ENCODE measurements at places on chromosomes 2 and 18.

- DNase-seq = no peak
Measured at GRCh38 chr18:30106356-30106755, 936.2 kb downstream of the DSC3 start.

DNA sequence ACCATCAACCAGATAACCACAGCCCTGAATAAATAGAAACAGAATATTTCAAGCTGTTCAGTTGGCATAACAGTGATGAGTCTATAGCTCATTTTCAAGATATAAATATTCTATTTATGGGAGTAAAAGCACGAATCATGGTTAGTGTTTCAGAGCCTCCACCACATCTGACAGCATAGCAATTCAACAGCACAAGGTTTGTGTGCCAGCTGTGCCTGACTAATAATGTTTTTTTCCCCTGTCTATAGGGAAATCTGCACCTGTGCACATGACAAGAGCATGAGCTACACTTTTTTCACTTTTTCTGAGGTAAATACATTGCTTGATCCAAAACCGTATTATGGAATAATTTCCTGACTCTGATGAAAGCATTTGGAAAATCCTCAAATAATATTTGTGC is 251.3 kb downstream of the RPIA start:
- DNase-seq = no peak

GRCh38 chr2:6008726-6009125 is 316.5 kb downstream of the SOX11 start:
- no peak for DNase-seq

- DNase-seq = no peak
Measured at GRCh38 chr2:13018490-13018889, 301.8 kb downstream of the TRIB2 start.

DNA sequence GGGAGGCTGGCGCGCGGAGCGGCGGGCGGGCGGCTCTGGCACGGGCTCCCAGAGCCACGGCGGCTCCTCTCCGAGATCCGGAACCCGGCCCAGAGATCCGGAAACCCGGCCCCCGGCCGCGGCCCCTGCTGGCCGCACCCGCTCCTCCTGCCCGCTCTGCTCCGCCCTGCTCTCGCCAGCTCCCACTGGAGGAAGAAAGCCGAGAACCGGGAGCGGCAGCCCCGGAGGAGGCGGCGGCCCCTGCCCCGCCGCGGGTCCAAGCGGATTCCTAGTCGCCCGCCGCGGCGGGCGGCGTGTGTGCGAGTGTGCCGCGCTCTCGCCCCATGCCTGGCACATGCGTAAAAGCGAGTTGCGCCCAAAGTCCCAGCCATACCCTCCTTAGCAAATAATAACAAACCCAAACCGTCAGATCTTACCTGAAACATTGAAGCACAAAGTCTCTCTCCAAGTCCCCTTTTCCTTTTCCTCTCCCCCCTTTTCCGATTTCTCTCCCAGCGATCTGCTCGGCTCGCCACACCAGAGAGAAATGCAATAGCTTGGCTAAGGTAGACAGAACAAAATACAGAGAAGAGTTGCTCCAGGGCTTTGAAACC is 108.7 kb upstream of the KCTD1 start:
- peak; percentile 35 for DNase-seq
